LoVo (cell line): ENCODE measurements at places on chromosomes 3 and 15.

- no peak for DNase-seq
Measured at GRCh38 chr15:38560456-38560926, 4.1 kb downstream of the RASGRP1 start.

DNA sequence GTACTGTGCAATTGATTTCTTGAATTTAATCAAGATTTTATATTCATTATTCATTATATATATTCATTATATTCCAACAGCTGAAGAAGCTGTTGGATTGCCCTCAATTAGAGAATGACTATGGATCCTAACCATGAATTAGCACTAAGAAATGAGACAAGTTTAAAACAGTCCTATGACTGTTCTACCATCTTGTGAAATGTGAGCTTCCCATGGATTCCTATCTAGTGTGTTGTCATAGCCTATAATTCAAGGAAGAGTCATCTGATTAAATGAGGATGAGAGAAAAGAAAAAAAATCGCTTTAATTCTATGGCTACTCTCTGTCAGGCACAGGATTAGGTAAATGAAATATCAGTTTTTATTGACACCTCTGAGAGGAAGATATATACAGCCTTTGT, 696.6 kb upstream of the NAALADL2 start:
- DNase-seq: no peak

GRCh38 chr3:63764511-63764910, 54.6 kb upstream of the C3orf49 start:
- DNase-seq: no peak

GRCh38 chr15:65918357-65918920, 49.1 kb downstream of the RAB11A start:
- no peak for DNase-seq

- no peak for DNase-seq
Measured at GRCh38 chr15:77631745-77632533, 773 bp downstream of the LINGO1 start.

- DNase-seq: no peak
Measured at GRCh38 chr15:73658645-73659044, 25.5 kb upstream of the NPTN start.

- DNase-seq: no peak
Measured at GRCh38 chr15:38059665-38060064, 125.2 kb downstream of the TMCO5A start.

- no peak for DNase-seq
Measured at GRCh38 chr3:56238299-56238698, 230.0 kb downstream of the ERC2 start.

DNA sequence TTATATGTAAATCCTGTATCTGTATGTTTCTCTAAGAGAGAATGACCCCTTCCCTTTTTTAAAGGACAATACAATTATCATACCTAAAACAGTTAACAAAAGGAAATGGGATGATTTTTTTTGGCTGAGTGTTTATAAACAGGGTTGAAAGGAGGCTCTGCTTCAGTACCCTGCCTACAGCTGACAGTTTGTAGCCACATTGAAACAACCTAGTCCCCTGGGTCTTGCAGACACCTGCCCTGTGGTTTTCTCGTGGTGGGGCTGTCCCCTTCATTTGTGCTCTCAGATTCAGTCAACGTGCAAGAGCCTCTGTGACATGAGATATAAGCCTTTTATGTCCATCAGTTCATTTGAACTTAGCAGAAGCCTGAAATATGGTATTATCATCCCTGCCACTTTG, 2.3 kb upstream of the HMCES start:
- DNase-seq: no peak

GRCh38 chr3:104988496-104988895, 378.2 kb upstream of the ALCAM start:
- no peak for DNase-seq

GRCh38 chr3:124459678-124460077, 270.6 kb upstream of the UMPS start:
- no peak for DNase-seq
